ENCODE measurements at places on chromosomes 3 and 15. TPM values are rescaled to one million over a fixed set of nuclear protein-coding genes. Genes with fewer than 3 reads are reported as not detected.

The KCNMB3 gene
- 2.7 TPM for total RNA-seq

The SHISA5 gene
- 142 TPM for total RNA-seq

DNA sequence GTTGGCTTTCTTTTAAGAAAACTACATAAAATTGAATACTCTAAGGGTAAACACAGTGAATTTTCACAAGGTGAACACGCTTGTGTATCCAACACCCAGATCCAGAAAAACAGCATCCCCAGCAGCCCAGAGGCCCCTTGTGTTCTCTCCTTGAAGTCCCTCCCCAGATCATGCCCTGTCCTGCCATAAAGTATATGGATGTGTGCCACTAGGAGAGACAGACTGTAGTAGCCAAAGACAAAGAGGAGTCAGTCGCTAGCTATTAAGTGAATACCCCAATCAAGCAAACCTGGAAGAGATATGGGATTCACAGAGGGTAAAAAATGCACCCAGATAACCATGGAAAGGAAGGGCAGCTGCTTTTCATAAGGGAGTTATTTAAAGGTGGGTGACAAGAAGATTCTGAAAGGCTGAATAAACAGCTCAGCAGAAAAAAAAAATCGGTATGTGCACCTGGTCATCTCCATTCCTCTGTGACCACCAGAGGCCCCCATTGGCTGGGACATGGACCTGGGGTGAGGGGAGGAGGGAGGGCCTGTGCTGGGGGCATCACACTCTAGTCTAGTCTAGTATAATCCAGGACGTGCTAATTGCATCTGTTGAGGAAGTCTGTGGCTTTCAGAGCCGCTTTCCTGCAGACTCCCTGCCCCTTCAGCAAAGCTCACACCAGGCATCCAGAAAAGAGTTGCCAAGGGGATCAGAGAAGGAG lies 167.3 kb upstream of the NDN start:
- no peak for DNase-seq

GRCh38 chr3:165346503-165346902 lies 150.3 kb upstream of the SLITRK3 start:
- DNase-seq, result no peak

DNA sequence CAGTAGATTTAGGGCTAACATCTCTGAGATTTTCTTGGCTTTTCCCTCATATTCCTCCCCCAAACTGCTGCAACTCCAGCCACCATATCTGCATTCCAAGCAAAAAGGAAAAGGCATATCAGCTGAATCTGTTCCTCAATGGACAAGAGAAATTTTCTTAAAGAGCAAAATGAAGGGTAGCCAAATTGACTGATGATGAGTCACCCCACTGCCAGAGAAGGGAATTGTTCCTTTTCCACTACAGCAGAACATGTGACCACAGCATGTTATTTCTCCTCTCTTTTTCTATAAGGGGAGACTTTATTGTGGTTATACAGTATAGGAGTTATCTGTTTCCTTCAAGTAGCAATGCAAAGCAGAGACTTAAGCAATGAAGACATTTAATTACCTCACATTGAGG lies 172.5 kb downstream of the MTHFS start:
- no peak for DNase-seq

DNA sequence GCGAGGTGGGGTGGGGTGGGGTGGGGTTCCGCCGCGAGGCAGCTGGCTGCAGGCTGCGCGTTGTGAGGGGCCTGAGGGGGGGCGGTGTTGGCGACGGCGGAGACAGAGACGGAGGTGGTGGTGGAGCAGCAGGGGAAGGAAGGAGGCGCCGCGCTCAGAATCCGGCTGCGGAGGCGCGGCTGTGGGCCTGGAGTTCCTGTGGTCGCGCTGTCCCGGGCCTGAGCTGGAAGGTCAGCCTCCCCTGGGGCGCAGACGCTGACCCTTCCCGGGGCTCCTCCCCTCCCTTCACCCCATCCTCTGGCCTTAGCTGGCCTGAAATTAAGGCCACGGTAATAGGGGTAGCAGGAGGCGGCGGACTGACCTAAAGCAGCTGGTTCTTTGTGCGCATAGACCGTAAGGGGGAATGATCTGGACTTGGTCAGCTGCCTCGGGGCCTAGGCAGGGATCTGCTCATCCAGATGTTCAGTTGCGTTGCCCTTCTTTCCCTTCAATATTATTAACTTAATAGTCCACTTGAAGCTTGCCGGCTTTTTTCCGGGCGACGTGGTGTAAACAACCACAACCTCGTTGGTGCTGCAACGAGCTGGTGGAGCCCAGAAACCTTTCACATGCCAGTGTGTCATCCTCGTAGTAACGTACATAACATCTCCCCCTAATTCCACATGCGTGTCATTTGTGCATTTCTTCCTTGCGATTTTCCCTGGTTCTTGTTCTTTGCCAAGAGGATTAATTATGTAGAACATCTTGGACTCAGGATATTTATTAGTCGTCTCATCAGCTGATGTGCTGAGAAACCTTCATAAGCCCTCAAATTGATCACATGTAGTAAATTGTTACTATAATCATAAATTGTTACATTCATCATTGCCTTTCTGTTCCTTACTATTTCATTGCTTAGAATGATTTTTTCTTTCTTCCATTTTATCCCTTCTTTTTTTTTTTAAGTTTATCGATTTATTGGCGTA lies 626 bp downstream of the SEC62 start:
- DNase-seq, result peak; percentile 85

GRCh38 chr3:15610082-15610759 lies 8.7 kb downstream of the BTD start:
- DNase-seq, result no peak

DNA sequence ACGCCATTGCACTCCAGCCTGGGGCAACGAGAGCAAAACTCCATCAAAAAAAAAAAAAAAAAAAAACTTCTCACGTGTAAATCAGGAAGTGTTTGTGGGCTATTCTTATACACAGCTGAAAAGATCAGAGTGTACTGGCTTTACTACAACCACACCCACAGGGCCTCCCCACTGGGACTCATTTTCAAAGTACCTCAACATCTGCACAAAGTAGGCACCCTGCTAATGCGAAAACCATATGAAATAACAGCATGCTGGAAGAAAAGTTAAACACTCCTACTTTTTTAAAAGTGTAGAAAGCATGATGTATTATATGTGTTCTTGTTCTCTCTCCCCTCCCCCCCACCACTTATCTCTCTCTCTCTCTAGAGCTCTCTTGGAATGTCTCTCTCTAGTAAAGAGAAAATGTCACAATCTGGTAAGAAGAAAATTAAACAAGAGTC lies 11.1 kb downstream of the UACA start:
- no peak for DNase-seq

DNA sequence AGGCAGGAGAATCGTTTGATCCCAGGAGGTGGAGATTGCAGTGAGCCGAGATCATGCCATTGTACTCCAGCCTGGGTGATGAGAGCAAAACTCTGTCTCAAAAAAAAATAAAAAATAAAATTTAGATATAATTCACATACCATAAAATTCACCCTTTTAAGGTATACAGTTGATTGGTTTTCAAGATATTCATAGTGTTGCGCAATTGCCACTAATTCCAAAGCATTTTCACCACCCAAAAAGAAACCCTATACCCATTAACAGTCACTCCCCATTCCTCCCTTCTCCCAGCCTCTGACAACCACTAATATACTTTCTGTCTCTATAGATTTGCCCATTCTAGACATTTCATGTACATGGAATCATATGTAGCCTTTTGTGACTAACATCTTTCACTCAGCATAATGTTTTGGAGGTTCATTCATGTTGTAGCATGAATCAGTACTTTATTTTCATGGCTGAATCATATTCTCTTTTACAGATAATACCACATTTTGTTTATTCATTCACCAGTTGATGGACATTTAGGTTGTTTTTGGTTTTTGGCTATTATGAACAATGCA lies 116.7 kb downstream of the RASA2 start:
- no peak for DNase-seq

- DNase-seq, result no peak
These were observed 87.3 kb downstream of the CHRD start for GRCh38 chr3:184467171-184467570.

DNA sequence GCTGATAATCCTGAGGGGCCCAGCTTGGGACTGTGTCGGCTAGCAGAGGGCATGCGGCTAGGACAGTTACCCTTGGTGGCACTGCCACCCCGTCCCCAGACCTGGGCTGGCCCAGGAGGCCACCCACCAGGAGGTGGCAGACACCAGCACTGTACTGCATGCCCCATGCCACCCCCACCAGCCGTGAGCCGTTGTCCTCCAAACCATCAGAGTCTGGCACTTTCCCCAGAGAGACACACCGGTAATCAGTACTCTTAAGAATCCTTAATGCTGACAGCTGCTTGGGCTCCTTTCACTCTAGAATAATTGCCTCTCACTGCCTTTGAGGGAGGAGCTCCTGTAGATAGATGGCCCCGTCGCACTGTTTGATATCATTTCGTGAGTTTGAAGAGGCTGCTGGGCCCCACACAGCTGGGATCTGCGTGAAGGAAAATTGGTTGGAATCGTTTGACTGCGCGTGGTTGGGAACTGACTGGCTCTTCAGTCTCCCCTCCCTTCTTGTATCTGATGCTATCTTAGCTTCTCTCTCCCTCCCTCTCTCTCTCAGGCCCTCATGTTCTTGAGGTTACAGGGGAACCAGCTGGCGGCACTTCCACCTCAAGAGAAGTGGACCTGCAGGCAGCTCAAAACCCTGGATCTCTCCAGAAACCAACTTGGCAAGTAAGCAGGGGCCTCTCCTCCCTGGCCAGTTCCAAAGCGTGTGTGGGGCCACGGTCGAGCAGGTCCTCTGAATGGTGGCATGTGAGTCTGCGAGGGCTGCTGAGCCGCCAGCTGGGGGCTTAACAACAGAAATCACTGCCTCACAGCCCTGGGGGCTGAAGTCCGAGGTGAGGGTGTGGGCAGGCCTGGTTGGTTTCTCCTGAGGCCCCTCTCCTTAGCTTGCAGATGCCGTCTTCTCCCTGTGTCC lies 94.9 kb downstream of the LRRK1 start:
- DNase-seq, result peak; percentile 72

- DNase-seq, result no peak
These were observed 4.9 kb downstream of the IL17RD start for GRCh38 chr3:57160076-57160764.

DNA sequence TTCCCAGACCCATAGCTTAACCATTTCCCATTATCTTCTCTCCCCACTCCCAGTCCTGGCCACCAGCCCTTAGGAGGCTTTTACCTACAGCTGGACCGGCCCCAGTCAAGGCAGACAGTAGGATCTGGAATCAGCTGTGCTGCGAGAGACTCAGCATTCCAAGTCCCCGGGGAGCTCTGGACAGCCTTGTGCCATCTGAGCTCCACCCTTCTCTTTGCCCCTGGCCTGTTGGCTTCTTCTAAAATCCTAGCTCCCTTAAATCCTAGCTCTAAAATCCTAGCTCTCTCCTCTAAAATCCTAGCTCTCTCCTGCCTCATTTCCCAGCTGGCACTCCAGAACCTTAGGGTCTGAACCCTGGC lies 21.3 kb downstream of the MEGF11 start:
- no peak for DNase-seq

- DNase-seq, result no peak
These were observed 204.9 kb upstream of the LINGO1 start for GRCh38 chr15:77837649-77838025.

DNA sequence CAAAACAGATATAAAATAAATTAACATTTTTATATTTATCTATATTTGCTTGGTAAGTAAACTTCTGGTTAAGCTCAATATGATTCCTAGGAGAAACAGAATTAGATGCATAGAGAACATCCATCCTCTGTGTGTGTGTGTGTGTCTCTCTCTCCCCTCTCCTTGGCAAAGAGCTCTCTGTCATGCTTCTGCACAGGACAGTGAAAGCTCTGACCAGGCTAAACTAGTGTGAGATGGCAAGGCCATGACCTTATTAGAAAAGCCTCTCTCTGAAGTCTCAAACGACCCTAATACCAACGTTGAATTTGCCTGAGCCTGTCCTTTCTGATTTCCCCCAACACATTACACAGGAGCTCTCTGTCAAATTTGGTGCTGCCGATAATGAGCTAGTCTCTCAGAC lies 746.0 kb downstream of the VGLL3 start:
- no peak for DNase-seq

GRCh38 chr3:171383206-171384018 lies 76.8 kb downstream of the TNIK start:
- DNase-seq, result no peak

- DNase-seq, result no peak
These were observed 10.0 kb downstream of the BHLHE40 start for GRCh38 chr3:4988983-4989834.

GRCh38 chr3:181610083-181610972 lies 101.4 kb upstream of the SOX2 start:
- DNase-seq, result no peak

- no peak for DNase-seq
These were observed 1.6 kb upstream of the MEIS2 start for GRCh38 chr15:37101980-37102304.

- no peak for DNase-seq
These were observed 315.8 kb upstream of the SATB1 start for GRCh38 chr3:18740631-18741583.

DNA sequence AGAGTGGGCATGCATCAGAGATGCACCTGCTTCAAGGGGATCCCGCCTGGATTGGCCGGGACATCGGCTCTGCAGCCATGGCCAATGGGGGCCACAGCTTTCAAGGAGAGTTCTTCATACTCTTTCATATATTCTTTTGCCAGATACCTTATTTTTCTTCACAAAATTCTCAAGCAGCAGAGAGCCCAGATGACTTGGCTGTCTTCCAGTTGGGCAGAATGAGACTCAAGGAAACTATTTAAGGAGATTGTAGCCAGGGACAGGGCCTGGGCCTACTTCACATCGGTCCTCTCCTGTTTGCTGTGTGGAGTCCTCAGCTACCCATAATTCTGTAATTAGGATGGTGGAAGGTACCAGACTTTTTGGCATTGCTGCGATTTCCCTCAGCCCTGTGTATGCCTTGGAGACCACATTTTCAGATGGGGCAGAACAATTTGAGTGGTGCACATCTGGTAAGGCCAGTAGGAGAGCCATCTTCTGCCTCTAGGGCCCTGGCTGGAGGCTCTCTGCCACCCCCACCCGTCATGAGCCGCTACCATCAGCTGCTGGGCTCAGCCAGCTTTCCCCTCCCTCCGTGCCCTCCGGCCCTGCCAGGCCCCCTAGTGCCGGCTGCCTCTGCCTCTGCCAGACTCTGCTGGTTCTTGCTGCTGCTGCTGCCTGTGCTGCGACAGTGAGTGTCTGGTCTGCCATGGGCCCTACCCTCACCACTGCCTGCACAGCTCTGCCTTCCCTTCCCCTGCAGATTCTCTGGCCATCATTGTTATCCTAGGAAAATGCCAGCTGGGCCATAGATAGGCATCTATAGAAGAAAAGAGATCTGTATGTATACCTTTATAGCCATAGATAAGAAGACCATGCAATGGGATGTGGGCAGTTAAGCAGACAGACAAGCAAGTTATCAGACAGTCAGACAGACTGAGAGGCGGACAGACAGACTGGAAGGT lies 6.7 kb downstream of the PLIN1 start:
- no peak for DNase-seq

GRCh38 chr3:71966185-71966584 lies 181.2 kb upstream of the PROK2 start:
- DNase-seq, result no peak

- DNase-seq, result no peak
These were observed 1062.2 kb upstream of the EPHA6 start for GRCh38 chr3:95752199-95752598.

All from posterior vena cava (tissue), 2 donors.